Stimulated activated CD4-positive, alpha-beta T cell treated with anti-CD3 and anti-CD28 coated beads, Interleukin-12 subunit alpha, Interleukin-12 subunit beta, amount 100 ng/mL, for 24 hours (primary cell): ENCODE measurements at places on chromosomes 3 and 15.

- no peak for DNase-seq
These were observed 32.2 kb upstream of the BCL6 start for GRCh38 chr3:187777331-187777941.

DNA sequence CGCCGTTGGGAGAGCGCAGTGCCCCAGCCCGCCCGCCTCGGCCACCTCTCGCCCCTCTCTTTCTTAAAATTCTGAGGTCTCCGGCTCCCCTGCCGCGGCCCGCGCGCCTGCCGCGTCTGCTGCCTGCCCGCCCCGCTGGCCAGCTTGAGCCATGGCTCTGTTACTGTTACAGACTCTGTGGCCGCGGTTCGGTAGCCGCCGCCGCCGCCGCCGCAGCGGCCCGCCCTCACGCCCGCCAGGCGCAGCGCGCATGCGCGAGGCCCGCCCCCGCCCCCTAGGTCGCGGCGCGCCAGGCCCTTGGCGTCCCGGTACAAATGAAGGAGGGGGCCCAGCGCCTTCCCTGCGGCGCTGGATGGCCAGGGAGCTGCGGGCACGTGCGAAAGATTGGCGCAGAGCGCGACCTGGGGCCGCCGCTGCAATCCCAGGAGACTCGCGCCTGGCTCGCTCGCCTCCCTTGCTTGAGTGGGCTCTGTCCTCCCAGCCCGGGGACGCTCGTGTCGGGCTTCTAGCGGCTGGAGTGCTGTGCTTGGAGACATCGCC lies at the start of gene ONECUT1:
Gene ONECUT1, minus strand, starts transcription at position 168 of the 540 bp plus-strand sequence. CDS start 452 bp downstream, outside the sequence.
- peak; percentile 42 for DNase-seq

DNA sequence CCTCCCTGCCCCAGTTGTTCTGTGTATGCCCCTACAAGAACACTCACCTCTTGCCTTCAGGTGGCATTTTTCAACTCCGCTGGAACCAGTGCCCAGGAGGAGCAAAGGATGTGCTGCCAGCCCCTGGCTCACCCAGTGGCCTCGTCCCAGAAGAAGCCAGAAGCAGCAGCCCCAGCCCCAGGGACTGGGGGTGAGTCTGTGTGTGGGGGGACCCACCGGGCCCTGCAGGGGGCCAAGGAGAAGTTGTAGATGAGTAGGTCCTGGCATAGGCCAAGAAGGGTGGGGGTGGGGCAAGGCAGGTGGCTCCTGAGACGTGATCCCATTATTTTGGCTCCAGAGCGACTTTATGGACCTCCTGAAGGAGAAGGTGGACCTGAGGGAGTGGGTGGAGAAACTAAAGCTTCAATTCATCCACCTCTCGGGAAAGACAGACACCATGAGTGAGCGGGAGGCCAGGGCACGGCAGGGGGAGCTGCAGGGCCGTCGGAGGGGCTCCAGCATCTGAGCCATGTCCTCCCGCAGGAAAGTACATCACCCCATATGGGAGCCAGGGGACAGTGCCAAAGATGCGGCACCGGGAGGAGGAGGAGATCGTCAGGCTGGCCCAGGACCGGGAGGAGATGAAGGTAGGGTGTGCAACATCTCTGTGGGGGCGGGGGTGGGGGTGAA lies 29.3 kb downstream of the NGRN start:
- DNase-seq, result no peak

- DNase-seq, result no peak
These were observed 200.1 kb downstream of the GABRB3 start for GRCh38 chr15:26572602-26573350.

DNA sequence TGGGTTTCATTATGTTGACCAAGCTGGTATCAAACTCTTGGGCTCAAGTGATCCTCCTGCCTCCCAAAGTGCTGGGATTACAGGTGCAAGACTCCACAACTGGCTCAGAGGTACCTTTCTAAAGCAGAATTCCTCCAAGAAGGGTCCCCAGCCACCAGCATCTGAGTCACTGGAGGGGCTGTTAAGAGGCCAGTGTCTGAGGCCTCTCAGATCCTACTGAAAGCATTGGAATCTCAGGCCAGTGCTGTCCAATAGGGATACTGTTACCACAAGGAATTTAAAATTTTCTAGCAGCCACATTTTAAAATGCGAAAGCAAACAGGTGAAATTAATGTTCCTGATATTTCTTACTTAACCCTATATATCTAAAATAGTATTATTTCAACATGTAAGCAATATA lies 1.3 kb downstream of the CAV3 start:
- no peak for DNase-seq

DNA sequence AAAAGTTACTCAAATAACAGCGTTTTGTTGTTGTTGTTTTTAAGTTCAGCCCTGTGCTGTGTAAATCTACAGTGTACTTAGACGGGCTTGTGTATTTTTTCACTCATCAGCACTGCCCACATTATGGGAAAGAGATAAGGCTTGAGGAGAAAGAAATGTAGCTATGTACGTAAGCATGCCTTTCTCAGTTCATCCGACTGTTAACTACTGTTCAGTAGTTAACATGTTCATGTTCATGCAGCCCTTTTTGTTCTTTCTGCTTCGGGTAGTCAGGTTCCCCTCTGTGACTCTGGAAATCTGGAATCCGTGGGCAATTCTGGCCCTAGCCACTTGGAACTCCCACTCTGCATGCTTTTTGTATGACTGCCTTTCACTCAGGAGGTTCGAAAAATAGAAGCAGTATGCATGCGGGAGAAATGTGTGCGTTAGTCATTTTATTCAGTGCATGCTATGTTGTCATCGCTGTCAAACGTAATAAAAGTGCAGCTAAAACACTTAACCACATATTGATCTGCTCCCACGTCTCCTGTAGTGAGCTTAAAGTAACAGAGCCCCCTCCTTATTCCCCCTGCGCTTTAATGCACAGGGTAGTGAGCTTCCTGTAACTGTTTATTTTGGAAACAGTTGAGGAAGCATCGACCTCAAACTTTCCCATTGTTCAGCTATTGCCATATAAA lies 283.1 kb upstream of the NR2F2 start:
- no peak for DNase-seq

GRCh38 chr15:66287461-66288057 lies 5.8 kb upstream of the DIS3L start:
- no peak for DNase-seq

DNA sequence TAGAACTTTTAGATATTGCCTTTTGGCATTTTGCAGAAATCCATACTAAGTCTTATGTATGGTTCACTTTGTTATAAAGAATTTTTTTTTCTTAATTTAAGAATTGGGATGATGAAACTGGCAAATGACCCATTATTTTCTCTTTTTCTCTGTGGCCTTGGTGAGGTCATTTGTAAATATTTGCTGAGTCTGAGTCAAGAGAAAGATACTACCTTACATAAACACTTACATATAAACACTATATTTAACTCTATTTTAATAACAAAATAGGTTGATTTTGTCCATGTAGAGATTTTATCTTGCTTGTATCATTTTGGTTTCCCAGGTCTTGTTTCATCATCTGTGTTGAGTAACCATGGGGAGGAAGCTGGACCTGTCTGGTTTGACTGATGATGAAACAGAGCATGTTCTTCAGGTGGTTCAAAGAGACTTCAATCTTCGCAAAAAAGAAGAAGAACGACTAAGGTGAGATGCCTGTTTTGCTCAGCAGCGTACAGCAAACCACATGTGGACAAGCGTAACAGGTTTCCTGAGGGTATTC lies 91.1 kb downstream of the MYRIP start:
- DNase-seq, result no peak

DNA sequence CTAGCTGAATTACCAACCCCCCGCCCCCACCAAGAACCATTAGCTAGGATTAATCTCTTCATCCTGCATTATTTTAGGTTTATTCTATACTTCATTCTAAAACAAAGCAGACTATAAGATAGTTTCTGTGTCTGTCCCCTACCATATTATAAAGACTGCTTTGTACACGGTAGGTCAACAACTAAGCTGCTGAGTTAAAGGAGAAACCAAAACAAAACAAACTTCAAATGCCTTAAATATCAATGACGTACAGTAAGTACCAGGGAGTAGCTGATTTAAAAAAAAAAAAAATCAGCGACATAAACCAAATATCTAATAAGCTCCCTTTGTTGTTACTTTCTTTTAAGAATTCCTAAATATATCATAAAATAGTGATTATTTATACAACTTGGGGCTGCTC lies 7.8 kb upstream of the VGLL4 start:
- DNase-seq, result no peak

- no peak for DNase-seq
These were observed 59.4 kb downstream of the MYO9A start for GRCh38 chr15:72058585-72058984.

DNA sequence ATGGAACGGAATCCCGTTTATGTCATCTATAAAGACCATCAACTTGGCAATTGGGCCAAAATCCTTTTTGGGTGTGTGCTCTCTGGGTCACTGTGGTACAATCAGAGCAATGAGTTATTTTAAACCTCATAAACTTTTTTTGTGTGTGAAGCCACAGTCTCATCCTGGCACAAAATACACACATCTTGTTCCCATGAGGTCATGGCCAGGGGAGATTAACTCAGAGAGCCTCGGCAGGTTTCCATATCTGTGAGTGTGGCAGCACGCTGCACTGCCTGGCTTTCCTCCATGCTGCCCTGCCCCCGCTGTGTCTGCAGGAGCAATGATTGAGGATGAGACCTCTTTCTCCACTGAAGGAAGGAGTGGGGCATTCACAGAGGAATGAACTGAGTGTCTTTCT lies 54.0 kb upstream of the DLG1 start:
- no peak for DNase-seq

DNA sequence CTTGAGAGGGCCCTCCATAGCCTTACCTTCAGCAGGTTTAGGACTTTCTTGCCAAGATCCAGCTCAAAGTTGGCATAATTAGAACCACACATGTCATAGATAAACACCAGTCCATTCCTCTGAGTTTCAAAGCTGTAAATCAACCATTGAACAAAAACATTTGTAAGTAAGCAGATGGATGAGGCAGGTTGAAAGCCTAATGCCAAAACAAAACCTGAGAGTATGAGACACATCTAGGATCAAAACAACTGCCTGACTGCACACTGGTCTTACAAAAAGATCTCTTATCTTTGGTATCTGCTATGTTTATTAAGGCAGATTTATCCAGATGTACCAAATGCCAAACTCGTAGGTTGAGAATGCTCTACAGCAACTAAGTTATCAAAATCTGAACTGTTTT lies 61.9 kb downstream of the PTPN9 start:
- no peak for DNase-seq

GRCh38 chr15:26037369-26037768 lies 174.2 kb upstream of the ATP10A start:
- DNase-seq, result no peak

GRCh38 chr3:71525391-71525790 lies 58.1 kb downstream of the FOXP1 start:
- no peak for DNase-seq

GRCh38 chr3:177491296-177492032 lies 294.2 kb upstream of the TBL1XR1 start:
- DNase-seq, result no peak

- DNase-seq, result peak; percentile 66
These were observed 108.1 kb downstream of the KLF13 start for GRCh38 chr15:31434588-31435260.

GRCh38 chr3:131174752-131175151 lies 148.1 kb downstream of the NEK11 start:
- DNase-seq, result no peak

GRCh38 chr3:115615001-115615814 lies 8.1 kb upstream of the GAP43 start:
- DNase-seq, result no peak

DNA sequence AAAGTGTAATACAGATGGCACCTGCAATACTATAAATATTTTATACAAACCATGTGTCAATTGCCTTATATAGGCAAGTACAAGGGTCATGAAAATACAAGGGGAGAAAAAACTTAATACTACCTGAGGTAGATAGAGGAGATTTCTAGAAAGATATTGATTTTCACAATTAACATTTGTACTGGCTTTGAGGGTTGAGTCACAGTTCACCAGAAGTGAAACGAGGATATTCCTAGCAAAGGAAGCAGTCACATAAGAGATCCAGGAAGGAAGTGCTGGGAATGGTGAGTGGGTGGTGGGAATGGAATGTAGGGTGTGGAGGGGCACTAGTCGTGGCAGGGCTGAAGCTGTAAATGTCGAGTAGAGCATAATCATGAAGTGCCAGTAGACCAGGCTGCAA lies 108.7 kb downstream of the P2RY1 start:
- no peak for DNase-seq

DNA sequence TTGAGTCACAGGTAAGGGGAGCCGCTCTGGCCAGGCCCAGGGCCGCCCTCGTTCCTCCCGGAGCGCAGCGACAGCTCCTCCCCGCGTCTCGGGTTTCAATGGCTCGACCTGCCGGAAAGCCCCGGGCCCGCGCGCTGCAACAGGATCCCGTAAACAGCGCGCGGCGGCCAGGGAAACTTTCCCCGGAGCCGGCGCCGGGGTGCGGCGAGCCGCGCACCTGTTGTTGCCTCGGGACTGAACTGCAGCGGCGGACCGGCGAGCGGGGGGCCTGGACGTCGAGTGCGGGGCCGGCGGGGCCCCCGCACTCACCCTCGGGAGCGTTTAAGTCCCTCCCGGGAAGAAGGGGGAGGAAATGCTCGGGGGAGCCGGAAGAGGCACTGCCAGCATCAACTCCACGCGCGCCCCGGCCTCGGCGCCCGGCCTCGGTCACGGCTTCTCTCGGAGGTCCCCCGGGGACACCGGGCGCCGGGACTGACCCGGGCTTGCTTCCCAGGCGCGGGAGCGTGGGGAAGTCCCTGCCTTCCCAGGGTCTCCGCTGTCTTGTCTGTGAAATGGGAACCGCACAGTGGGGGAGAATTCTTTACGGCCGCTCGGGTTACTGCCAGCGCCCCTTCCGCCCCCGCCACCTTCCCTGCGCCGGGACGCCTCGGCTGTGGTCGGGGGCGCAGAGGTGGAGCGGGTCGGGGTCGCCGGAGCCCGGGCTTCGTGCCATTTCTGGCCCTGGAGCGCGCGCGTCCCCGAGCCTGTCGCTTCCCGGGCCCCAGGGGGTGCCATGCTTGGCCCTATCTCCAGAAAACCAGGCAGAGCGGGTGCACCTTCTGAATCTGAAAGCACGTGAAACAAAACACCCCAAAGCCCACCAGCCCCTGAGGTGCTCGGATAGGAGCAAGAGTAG lies 7.5 kb upstream of the PGPEP1L start:
- peak; percentile 8 for DNase-seq

- no peak for DNase-seq
These were observed 13.6 kb upstream of the TATDN2 start for GRCh38 chr3:10234526-10235230.

DNA sequence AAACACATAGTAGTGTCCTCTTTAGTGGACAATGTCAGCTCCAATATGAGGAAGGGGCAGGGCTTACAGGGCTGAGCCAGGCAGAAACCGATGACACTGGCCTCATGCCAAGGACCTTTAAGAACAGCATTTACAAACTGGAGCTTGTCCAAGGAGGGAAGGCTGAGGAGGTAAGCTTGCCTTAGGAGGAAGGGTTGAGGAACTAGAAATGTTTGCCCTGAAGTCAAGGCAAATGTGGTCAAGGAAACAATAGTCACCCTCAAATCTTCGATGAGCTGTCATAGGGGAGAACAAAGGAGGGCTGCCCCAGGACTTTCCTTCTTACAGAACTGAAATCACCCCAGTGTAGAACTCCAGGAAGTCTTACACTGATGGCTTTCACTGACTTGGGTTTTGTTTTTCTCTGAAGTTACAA lies 136.4 kb downstream of the LIPC start:
- DNase-seq, result no peak
